ENCODE measurements at places on chromosomes 16 and 17.
A peak's percentile ranks its signal among the peaks of the same experiment; 100 is the strongest.

GRCh38 chr17:43905985-43906852, 1.1 kb downstream of the MPP2 start:
- DNase-seq: peak; percentile 55

- DNase-seq: no peak
Measured at GRCh38 chr16:11992586-11993524, 16.3 kb downstream of the SNX29 start.

DNA sequence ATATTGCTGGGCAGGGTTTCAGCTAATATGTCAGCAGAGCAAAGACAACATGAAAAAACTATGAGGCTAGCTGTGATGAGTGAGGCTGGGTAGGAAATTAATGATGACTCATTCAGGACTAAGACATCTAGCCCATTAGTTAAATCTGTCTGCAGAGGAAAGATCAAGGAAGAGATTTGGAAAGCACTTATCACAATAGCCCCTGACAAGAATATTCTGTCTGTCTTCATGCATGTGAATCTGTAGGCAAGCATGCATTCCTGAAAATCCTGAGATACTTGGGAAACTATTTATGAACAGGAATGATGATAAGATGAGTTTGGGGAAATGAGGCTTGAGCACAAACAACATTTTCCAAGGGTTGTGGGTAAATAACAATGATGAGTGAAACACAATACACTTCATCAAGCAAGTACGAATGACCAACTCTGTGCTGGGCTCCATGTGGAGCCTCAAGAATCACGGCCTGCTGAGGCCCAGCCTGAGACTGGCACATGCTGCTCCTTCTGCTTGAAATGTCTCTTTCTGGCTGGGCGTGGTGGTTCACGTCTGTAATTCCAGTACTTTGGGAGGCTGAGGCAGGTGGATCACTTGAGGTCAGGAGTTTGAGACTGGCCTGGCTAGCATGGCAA, 96.5 kb upstream of the ASIC2 start:
- peak; percentile 42 for DNase-seq

GRCh38 chr16:85291302-85292148, 179.3 kb upstream of the CIBAR2 start:
- no peak for DNase-seq

GRCh38 chr17:72053036-72053435, 67.8 kb upstream of the SOX9 start:
- no peak for DNase-seq

DNA sequence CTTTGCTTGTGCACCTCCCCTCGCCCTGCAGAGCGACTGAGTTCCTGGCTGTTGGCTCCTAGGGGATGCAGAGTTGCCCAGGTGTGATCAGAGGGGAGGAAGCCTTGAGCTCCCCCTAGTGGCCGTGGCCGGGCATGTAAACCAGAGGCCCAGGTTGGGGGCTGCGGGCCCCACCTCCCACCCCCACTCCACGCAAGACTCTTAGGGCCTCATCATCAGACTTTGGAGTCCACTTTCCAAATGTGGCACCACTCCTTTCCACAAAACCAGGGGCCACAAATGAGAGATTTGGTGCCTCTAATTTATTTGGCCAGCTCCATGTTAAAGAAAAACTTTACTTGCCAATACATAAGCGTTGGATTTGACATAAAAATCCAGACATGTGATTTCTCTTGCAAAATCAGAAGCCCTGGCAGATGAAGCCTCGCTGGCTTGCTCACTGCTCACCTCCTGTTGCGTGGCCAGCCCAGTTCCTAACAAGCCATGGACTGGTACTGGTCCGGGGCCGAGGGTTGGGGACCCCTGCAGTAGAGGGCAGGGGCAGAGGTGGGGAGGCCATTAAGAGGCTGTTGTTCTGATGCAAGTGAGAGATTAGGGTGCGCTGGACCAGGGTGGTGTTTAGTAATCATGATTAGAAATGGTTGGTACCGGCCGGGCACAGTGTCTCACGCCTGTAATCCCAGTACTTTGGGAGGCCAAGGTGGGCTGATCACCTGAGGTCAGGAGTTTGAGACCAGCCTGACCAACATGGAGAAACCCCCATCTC, 28.7 kb upstream of the GAS7 start:
- DNase-seq: peak; percentile 34

- no peak for DNase-seq
Measured at GRCh38 chr17:75914643-75915267, 10.1 kb upstream of the MRPL38 start.

DNA sequence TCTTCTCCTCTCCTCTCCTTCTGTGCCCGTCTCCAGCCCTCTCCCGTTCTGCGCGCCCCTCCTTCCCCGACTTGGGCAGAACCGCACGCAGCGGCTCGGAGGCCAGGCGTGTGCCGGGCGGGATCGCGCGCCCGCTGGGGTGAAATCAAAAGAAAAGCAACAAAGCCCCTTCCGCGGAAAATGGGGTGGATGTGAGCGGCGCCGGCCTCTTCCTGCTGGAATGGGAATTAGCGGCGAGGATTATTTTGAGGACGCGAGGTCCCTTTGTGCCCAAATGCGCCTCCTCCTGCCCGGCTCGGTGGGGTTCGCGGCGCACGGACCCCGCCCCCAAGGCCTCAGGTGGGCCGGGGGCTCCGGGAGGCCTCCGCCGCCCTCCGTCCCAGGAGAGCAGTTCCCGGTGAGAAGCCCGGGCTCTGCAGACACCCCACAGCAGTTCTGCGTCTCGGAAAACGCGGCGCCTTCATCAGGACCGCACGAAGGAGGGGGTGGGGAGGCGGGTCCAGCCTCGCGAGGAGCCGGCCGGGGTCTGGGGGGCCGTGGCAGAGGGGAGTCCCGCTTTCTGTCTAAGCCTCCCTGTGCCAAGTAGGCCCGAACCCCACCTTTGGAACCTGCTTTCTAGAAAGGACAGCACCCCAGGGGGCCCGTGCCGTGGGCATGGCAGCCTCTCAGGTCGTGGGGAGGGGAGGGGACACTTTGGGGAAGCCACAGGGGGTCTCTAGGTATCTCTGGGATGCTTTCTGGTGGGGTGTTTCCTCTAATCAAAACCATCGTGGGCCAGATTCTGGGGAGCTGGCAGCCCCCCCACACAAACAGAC, 91.0 kb upstream of the CBX4 start:
- DNase-seq: no peak

DNA sequence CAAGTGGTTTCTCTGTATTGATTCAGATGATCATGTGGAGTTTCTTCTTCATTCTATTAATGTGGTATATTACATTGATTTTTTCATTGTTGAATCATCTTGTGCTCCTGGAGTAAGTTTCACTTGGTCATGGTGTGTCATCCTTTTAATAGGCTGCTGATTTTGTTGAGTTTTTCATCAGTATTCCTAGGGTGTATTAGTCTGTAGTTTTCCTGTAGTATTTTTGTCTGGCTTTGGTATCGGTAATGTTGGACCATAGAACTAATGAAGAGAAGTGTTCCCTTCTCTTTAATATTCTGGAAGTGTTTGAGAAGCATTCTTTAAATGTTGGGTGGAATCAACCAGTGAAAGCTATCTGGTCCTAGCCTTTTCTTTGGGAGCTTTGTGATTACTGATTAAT, 99.0 kb downstream of the OMG start:
- no peak for DNase-seq

DNA sequence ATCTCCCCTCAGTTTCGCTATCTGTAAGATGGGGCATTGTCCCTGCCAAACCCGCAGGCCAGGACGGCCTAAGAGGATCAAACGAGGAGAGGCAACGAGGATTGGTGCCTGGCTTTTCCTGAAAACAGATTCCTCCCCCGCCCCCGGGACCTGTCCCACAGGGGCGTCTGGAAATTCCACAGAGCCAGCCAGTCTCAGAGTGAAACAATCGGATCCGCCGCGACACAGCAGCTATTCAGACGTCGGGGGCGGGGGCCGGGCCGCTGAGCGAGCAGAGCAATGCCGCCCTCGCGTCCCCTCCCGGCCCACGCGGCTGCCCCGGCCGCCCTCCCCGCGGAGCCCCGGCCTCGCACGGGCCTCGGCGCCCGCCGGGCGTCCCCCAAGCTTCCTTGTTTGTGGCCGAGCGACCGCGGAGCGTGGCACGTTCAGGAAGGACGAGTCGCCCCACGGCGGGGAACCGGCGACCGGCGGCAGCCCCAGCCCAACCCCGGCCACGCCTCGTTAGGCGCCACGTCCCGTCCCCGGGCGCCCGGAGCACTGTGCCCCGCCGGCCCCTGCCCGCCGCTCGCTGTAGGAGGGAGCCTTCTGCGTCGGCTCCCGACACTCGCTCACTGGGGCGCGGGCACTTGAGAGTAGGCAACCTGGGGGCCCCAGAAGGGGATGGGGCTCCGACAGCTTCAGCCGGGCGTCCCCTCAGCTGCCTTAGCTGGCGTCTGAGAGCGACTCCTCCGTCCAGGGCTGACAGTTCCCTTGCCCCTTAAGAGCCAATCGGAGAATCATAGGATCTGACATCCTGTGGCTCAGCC, 29.6 kb upstream of the PHOSPHO1 start:
- DNase-seq: peak; percentile 62

DNA sequence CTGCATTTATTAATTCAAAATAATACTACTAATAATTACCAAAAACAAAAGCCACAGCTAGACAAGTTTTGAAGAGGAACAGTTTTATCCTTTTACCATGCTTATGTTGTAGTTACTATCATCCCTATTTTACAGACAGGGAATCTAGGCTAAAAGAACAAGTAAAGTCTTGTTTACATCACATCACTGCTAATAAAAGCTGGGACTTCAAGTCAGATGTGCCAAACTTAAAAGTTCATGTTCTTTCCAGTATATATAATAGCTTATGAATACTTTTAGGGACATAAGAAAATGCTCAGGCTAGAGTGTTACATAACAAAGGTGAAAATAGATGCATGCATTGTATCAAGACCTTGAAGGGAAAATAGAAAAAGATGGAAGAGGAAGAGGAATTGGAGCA, 234.2 kb downstream of the CDH11 start:
- no peak for DNase-seq

DNA sequence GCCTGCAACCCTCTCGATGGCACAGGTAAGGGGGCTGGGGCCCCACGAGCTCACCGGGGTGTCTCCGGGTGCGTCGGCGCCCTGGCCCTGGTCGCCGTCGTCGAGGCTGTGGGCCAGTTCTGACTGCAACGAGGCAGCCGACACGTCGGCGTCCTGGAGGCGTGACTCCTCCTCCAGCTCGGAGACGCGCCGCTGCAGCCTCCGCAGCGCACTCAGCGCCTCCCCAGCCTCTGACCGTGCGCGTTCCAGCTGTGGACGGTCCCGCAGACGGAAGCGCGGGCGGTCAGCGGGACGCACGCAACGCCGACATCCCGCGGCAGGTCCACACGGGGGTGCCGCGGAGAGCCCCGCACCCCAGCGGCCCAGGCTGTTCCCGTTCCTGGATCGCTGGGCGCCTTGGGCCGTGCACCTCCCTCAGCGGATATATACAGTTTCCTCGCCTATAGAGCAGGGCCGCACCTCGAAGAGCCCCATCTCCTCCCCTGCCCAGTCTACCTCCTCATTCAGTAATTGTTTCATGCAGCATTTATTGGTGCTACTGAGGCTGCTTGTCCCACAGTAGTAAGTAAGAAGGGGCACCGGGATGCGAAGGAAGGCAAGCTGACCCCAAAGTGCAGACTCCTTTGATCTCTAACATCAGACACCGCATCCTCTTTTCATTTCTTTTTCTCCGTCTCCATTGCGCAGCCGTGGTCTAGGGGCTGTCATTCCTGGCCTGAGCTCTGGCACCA, 5.8 kb downstream of the THOC6 start:
- DNase-seq: no peak

- no peak for DNase-seq
Measured at GRCh38 chr16:52573365-52574299, 26.7 kb upstream of the TOX3 start.

GRCh38 chr17:64320613-64321553, 57.8 kb upstream of the TEX2 start:
- peak; percentile 88 for DNase-seq

DNA sequence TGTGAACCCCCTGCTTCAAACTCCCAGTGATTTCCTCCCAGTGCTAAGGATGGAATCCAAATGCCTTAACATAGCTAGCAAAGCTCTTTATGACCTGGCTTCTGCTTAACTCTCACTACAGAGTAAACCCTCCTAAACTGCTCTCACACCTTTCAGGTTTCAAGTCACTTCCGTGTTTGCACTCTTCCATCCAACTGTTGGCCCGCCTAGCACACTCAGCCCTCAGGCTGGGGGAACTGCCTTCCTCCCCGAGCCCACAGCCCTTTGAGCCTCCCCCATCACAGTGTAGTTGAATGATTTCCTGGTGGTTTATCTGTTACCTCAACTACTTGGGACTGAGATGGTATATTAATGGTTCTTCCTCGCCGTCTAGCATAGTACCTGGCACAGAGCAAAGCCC, 342.5 kb downstream of the NPIPA8 start:
- DNase-seq: no peak

GRCh38 chr16:27613238-27613791, 63.4 kb downstream of the KATNIP start:
- DNase-seq: no peak

All from fibroblast of lung (primary cell).